Fibroblast of skin of abdomen (primary cell): ENCODE measurements at places on chromosomes 4 and X.

- DNase-seq = no peak
Observed at GRCh38 chr4:133323670-133324069, 174.6 kb downstream of the PCDH10 start.

DNA sequence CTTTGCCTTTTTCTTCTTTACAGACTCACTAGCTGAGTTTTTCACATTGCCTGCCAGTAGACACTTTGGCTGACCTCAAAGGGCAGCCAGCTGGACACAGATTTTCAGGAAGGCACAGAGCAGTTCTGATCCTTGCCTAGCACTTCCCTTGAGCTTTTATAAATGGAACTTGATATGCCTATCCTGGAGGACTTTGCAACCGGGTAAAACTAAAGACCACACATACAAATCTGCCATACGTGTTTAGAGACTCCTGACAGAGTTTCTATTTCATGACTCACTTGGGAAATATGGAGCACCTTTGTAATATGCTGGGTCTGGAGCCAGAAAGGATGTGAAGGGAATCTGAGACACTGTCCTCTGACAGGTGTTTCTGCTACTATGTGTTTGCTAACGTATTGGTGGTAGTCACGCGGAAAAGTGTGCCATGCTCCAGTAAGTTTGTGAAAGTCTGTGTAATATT lies 56.7 kb upstream of the RASSF6 start:
- no peak for DNase-seq

GRCh38 chr4:4488405-4489404 lies 53.1 kb downstream of the STX18 start:
- peak; percentile 73 for DNase-seq

GRCh38 chr4:3177426-3177825 lies 71.5 kb upstream of the MSANTD1 start:
- no peak for DNase-seq

GRCh38 chr4:3017504-3017903 lies 54.1 kb downstream of the GRK4 start:
- DNase-seq = peak; percentile 69

- DNase-seq = no peak
Observed at GRCh38 chrX:134167591-134168203, 69.3 kb upstream of the CCDC160 start.

GRCh38 chr4:184939978-184940377 lies 78.3 kb upstream of the HELT start:
- no peak for DNase-seq

GRCh38 chr4:155241664-155242063 lies 33.2 kb downstream of the NPY2R start:
- no peak for DNase-seq
